ENCODE measurements at places on chromosomes 5 and 9. TPM values are rescaled to one million over a fixed set of nuclear protein-coding genes. Genes with fewer than 3 reads are reported as not detected.
A peak's percentile ranks its signal among the peaks of the same experiment; 100 is the strongest.

The RANBP3L gene
- total RNA-seq: not detected

The PCDHB11 gene
- not detected for total RNA-seq

The TNFSF15 gene
- total RNA-seq: 3.8 TPM

The DOK3 gene
- 5.0 TPM for total RNA-seq

The SLC34A1 gene
- 0.29 TPM for total RNA-seq

The PCA3 gene
- total RNA-seq: not detected

The DMRT3 gene
- not detected for total RNA-seq

The PCDHAC2 gene
- not detected for total RNA-seq

The MAST4 gene
- 25.1 TPM for total RNA-seq

The ABO gene
- not detected for total RNA-seq

The RUSC2 gene
- total RNA-seq: 5.4 TPM

The CDC20B gene
- total RNA-seq: 0.28 TPM

DNA sequence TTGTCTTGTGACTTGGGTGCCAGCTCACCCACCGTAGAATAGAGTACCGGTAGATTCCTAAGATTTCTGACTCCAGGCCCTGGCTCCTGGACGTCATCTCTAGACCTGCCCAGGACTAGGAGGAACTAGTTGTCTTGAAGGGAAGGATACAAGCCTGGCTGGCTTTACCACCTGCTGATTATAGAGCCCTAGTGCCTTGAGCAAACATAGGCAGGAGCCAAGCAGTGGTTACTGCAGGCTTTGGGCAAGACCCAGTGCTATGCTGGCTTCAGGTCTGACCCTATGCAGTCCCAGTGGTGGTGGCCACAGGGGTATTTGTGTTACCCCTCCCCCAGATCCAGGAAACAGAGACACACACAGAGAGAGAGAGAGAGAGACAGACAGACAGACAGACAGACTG is 606.2 kb downstream of the PDE4D start:
- H3K27me3 ChIP-seq: no peaks in the 10 kb centered on the region
- H3K36me3 ChIP-seq: no peaks in the 10 kb centered on the region
- H3K4me3 ChIP-seq: no peak overlapping the region
- H3K27ac ChIP-seq: no peak overlapping the region

DNA sequence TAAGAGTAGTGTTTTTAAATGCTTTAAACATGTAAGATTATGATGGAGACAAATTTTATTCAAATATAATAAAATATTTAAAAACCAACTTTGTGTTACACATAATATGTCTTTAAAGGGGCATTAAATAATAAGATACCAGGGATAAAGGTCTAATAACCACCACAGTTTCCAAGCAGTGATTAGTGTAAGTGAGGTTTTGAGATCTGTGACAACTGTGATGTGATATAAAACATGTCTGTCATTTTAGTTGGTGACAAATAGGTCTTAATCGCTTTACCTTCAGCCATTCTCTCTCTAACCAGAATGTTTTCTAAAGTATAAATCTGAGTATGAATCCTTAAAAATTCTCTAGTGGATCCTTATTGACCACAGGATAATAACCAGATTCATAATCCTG is 28.1 kb downstream of the PPIP5K2 start:
- no peak overlapping the region for H3K4me3 ChIP-seq
- no peak for DNase-seq
- no peak overlapping the region for H3K27ac ChIP-seq
- peaks cover 16% of the 10 kb centered on the region for H3K36me3 ChIP-seq
- no peaks in the 10 kb centered on the region for H3K4me1 ChIP-seq

- DNase-seq: no peak
- no peaks in the 10 kb centered on the region for H3K4me1 ChIP-seq
- no peaks in the 10 kb centered on the region for H3K36me3 ChIP-seq
- no peaks in the 10 kb centered on the region for H3K27me3 ChIP-seq
- no peak overlapping the region for H3K4me3 ChIP-seq
- no peak overlapping the region for H3K27ac ChIP-seq
These were observed 261.2 kb downstream of the ARL15 start for GRCh38 chr5:54049144-54049543.

DNA sequence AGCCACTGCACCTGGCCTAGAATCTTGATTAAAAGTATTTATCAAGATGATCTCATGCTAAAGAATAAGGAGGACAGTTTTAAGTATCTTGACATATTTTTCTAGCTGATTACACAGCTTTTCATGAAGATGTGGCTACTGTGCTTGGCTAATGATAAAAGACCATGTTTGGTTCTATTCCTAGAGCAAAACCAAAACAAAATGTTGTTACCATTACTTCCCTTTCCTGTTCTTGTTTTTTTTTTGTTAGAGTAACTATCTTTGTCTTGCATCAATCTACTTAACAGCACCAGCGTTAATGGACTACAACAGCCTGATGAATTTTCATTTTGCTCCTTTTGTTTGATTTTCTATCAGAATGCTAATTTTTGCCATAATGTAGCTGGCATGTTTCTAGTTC is 86.2 kb upstream of the DHFR start:
- no peak overlapping the region for H3K4me3 ChIP-seq
- no peak overlapping the region for H3K27ac ChIP-seq
- H3K27me3 ChIP-seq: no peaks in the 10 kb centered on the region
- no peak for DNase-seq
- no peaks in the 10 kb centered on the region for H3K36me3 ChIP-seq

GRCh38 chr5:118354797-118355196 is 633.5 kb downstream of the DTWD2 start:
- no peak overlapping the region for H3K4me3 ChIP-seq
- H3K4me1 ChIP-seq: no peaks in the 10 kb centered on the region
- DNase-seq: no peak

- H3K36me3 ChIP-seq: no peaks in the 10 kb centered on the region
- no peak overlapping the region for H3K4me3 ChIP-seq
- no peak overlapping the region for H3K27ac ChIP-seq
- H3K4me1 ChIP-seq: no peaks in the 10 kb centered on the region
- no peak for DNase-seq
- no peaks in the 10 kb centered on the region for H3K27me3 ChIP-seq
These were observed 185.3 kb downstream of the PCSK1 start for GRCh38 chr5:96247708-96248107.

DNA sequence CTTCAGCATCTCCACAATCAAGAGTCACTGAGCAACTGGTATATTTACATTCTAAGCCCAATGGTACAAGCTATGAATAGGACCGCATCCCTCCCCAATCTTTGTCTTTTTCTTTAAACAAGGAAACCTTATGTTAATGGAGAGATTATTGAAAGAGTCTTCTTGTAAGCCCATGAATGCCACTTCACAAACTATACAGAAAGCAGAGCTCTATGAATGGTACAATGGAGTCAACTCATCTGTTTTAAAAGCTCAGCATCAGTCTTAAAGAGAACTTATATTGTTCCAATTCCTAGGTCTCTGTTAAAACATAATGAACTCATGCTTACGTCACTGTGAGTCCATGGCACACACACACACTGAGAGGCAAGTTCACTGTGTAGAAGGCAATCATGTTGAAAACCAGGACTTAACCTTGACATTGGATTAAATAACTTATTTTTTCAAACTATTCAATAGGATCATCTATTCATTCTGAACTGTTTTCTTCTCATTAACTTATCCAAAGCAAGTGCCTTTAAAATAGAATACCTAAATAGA is 4.5 kb downstream of the NREP start:
- no peak overlapping the region for H3K27ac ChIP-seq
- no peak overlapping the region for H3K4me3 ChIP-seq
- H3K27me3 ChIP-seq: no peaks in the 10 kb centered on the region
- DNase-seq: no peak
- H3K36me3 ChIP-seq: no peaks in the 10 kb centered on the region
- no peaks in the 10 kb centered on the region for H3K4me1 ChIP-seq

DNA sequence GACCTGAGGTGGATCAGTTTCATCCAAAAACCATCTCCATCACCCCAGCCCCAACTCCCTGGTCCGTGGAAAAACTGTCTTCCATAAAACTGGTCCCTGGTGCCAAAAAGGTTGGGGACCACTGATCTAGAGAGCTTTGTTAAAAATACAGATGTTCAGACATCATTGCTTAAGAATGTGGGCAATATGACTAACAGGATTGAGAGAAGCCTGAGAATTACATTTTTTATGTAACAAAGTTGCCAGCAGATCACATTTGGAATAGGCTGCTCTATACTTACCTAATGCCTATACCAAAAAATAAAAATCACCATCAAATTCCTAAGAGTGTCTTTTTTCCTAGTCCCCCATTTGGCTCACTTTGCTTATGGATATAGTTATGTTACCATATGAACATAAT is 143.3 kb downstream of the RAPGEF6 start:
- H3K36me3 ChIP-seq: peaks cover 7% of the 10 kb centered on the region
- H3K4me1 ChIP-seq: peaks cover 7% of the 10 kb centered on the region
- no peak overlapping the region for H3K27ac ChIP-seq
- H3K4me3 ChIP-seq: no peak overlapping the region
- H3K27me3 ChIP-seq: no peaks in the 10 kb centered on the region
- DNase-seq: no peak

GRCh38 chr5:107218457-107219193 is 452.1 kb downstream of the EFNA5 start:
- no peaks in the 10 kb centered on the region for H3K4me1 ChIP-seq
- no peaks in the 10 kb centered on the region for H3K27me3 ChIP-seq
- DNase-seq: no peak
- no peak overlapping the region for H3K4me3 ChIP-seq
- H3K36me3 ChIP-seq: no peaks in the 10 kb centered on the region
- no peak overlapping the region for H3K27ac ChIP-seq

- H3K4me1 ChIP-seq: no peaks in the 10 kb centered on the region
- H3K27ac ChIP-seq: no peak overlapping the region
- no peaks in the 10 kb centered on the region for H3K36me3 ChIP-seq
- no peak overlapping the region for H3K4me3 ChIP-seq
- DNase-seq: no peak
These were observed 114.5 kb downstream of the LRRC70 start for GRCh38 chr5:62692946-62693713.

GRCh38 chr9:78612091-78612490 is 315.2 kb downstream of the PSAT1 start:
- no peaks in the 10 kb centered on the region for H3K27me3 ChIP-seq
- H3K27ac ChIP-seq: no peak overlapping the region
- H3K4me1 ChIP-seq: no peaks in the 10 kb centered on the region

GRCh38 chr9:18281291-18281690 is 192.7 kb upstream of the ADAMTSL1 start:
- no peaks in the 10 kb centered on the region for H3K27me3 ChIP-seq
- DNase-seq: no peak
- no peak overlapping the region for H3K4me3 ChIP-seq
- H3K4me1 ChIP-seq: no peaks in the 10 kb centered on the region
- no peaks in the 10 kb centered on the region for H3K36me3 ChIP-seq

DNA sequence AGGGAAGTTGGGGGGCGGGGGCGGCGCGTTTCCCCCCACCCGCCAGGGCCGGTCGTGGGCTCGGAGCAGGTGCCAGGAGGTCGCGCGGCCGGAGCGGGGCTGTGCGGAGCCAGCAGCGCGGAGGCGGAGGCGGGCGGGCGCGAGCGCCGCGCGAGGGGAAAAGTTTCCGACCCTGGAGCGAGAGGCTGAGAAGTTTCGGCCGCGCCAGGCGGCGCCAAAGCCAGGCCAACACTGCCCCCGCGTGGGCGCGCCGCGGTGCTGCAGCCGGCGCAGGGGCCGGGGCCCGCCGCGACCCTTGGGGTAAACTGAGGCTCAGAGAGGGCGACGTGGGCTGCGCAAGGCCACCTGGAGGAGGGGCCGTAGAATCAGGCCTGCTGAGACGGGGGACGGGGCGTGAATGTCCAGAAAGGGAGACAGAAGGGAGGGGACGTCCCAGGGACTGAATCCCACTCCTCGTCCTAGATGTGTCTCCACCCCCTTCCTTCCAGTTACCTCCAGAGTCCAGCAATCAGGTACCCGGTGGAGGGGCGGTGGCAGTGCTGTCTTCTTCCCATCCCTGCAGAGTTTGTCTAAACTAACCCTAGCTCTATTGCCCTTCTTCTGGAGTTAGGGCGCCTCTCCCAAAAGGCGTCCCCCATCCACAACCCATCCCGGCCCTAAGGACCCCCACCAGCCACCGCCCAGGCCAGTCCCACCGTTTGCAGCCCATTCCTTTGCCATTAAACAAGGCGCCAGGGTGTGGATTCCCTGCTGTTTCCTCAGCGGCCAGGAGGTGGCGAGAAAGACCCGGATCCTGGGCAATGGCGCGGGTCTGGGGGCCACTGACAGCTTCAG is 10.2 kb downstream of the C9orf50 start:
- no peaks in the 10 kb centered on the region for H3K36me3 ChIP-seq
- H3K27ac ChIP-seq: peak overlapping the region; percentile 17

- no peaks in the 10 kb centered on the region for H3K4me1 ChIP-seq
- no peak for DNase-seq
- H3K36me3 ChIP-seq: no peaks in the 10 kb centered on the region
- H3K4me3 ChIP-seq: no peak overlapping the region
These were observed 11.0 kb downstream of the LHX3 start for GRCh38 chr9:136193891-136194279.

- H3K27me3 ChIP-seq: peaks cover 3% of the 10 kb centered on the region
- no peaks in the 10 kb centered on the region for H3K4me1 ChIP-seq
- no peak overlapping the region for H3K4me3 ChIP-seq
- H3K36me3 ChIP-seq: no peaks in the 10 kb centered on the region
These were observed 131.4 kb downstream of the KIF4B start for GRCh38 chr5:155144956-155145355.

DNA sequence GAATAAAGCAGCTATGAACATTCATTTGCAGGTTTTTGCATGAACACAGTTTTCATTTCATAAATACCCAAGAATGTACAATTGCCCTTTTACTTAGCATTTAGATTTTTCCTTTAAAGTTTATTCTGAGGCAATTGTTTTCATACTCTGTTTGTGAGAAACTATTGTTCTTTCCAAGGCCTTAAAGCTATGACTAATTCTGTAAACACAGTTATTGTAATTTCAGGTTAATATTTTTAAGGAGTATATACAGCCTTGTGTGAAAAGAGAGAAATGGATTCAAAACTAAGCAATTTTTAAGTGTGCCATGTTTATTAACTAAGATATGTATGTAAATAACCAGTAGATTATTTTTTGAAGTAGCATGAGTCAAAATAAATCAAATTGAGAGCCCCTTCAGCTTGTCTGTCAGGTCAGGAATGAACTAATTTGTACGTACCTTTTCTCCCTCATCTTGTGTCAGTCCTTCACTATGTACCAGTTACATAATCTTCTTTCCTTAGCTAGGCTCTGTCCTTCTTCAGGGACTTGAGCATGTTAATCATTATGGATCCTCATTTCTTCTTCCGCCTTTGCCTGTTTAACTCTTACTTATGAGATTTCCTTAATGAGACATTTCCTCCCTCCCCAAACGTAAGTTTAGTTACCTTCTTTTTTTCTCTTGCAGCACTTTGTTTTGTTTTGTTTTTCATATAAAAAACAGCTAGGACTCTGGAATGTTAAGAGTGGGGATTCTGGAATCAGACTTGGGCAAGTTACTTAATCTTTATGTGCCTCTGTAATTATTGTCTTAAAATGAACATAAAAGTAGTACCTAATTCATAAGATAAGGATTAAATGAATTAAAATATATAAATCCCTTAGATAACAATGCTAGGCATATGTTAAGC is 63.6 kb downstream of the NIPBL start:
- H3K36me3 ChIP-seq: no peaks in the 10 kb centered on the region
- no peak for DNase-seq
- H3K27me3 ChIP-seq: no peaks in the 10 kb centered on the region
- peaks cover 4% of the 10 kb centered on the region for H3K4me1 ChIP-seq
- H3K27ac ChIP-seq: no peak overlapping the region

- no peaks in the 10 kb centered on the region for H3K4me1 ChIP-seq
- H3K36me3 ChIP-seq: no peaks in the 10 kb centered on the region
- H3K27me3 ChIP-seq: no peaks in the 10 kb centered on the region
- H3K27ac ChIP-seq: no peak overlapping the region
These were observed 139.3 kb downstream of the RAB3C start for GRCh38 chr5:58722160-58722559.

GRCh38 chr5:113233606-113234005 is 201.2 kb downstream of the TSSK1B start:
- no peak overlapping the region for H3K27ac ChIP-seq
- no peak for DNase-seq
- H3K36me3 ChIP-seq: no peaks in the 10 kb centered on the region
- H3K4me3 ChIP-seq: no peak overlapping the region
